ENCODE measurements at places on chromosomes 3 and 15. TPM values are rescaled to one million over a fixed set of nuclear protein-coding genes. Genes with fewer than 3 reads are reported as not detected.

- H3K4me1 ChIP-seq, result peaks cover 5% of the 10 kb centered on the region
- no peak overlapping the region for H3K4me3 ChIP-seq
- H3K27ac ChIP-seq, result no peak overlapping the region
- no peaks in the 10 kb centered on the region for H3K27me3 ChIP-seq
- H3K36me3 ChIP-seq, result no peaks in the 10 kb centered on the region
- DNase-seq, result no peak
Observed at GRCh38 chr3:100561459-100562158, 47.8 kb upstream of the ADGRG7 start.

DNA sequence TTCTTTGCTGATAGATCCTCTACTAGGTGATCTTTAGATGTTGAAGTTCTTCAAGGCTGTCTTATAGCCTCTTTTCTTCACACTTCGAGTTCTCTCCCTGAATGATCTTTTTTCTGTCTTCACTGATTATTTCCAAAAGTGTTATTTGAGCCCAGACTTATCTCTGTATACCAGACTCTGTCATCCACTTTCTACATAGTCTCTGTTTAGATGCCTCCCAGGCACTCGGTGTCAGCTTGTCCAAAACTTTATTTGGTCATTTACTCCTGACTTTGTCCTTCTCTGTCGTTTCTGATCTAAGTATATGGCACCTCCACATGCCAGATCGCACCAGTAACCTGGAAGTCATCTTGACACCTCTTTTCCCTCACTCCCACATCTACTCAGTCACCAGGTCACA, 27.6 kb downstream of the KLHL18 start:
- peaks cover 21% of the 10 kb centered on the region for H3K36me3 ChIP-seq
- no peak for DNase-seq
- peaks cover 11% of the 10 kb centered on the region for H3K4me1 ChIP-seq
- no peak overlapping the region for H3K27ac ChIP-seq
- H3K27me3 ChIP-seq, result no peaks in the 10 kb centered on the region
- H3K4me3 ChIP-seq, result no peak overlapping the region

GRCh38 chr3:116734243-116734642, 24.7 kb downstream of the TUSC7 start:
- H3K36me3 ChIP-seq, result no peaks in the 10 kb centered on the region
- H3K4me3 ChIP-seq, result no peak overlapping the region
- H3K27me3 ChIP-seq, result no peaks in the 10 kb centered on the region
- DNase-seq, result no peak
- no peaks in the 10 kb centered on the region for H3K4me1 ChIP-seq

- no peak overlapping the region for H3K27ac ChIP-seq
- peaks cover 4% of the 10 kb centered on the region for H3K27me3 ChIP-seq
- no peaks in the 10 kb centered on the region for H3K36me3 ChIP-seq
- H3K4me3 ChIP-seq, result no peak overlapping the region
- peaks cover 15% of the 10 kb centered on the region for H3K4me1 ChIP-seq
Observed at GRCh38 chr3:122979211-122979610, 48.4 kb downstream of the SEMA5B start.

C2CD4B gene
- not detected for total RNA-seq

CCR8 gene
- total RNA-seq, result not detected

Data from activated naive CD8-positive, alpha-beta T cell treated with anti-CD3 and anti-CD28 coated beads for 36 hours (primary cell).